ENCODE measurements at places on chromosomes 2 and 18.
A peak's percentile ranks its signal among the peaks of the same experiment; 100 is the strongest.

GRCh38 chr2:187165936-187166610 lies 282.0 kb downstream of the CALCRL start:
- no peak for DNase-seq

DNA sequence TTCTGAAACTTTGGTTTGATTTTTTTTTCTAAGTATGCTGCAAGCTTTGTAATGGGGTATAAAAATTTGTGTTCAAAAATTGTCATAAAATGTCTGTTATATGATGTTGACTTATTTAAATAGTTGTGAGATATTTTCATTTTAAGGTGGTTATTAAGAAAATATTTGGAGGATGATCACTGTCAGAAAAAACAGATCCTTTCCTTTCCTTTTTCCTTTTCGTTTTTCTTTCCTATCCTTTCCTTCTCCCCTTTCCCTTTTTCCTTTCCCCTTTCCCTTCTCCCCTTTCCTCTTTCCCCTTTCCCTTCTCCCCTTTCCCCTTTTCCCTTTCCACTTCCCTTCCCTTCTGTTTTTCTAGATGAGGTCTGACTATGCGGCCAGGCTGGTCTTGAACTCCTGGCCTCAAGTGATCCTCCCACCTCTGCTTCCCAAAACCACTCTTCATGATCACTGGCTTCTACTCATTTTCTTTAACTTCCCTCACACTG lies 640.5 kb downstream of the PLCL1 start:
- no peak for DNase-seq

- no peak for DNase-seq
Measured at GRCh38 chr2:27202854-27203253, 9.0 kb upstream of the ATRAID start.

- DNase-seq: peak; percentile 70
Measured at GRCh38 chr2:23250371-23250770, 134.6 kb upstream of the KLHL29 start.

- DNase-seq: no peak
Measured at GRCh38 chr2:74447230-74447999, 5.7 kb upstream of the RTKN start.

All from globus pallidus (tissue), 1 donor.